Large intestine (tissue), 12 donors: ENCODE measurements at places on chromosomes 16 and 17. TPM values are rescaled to one million over a fixed set of nuclear protein-coding genes. Genes with fewer than 3 reads are reported as not detected.

Gene HBA2
- 1,574 TPM for polyA plus RNA-seq

DNA sequence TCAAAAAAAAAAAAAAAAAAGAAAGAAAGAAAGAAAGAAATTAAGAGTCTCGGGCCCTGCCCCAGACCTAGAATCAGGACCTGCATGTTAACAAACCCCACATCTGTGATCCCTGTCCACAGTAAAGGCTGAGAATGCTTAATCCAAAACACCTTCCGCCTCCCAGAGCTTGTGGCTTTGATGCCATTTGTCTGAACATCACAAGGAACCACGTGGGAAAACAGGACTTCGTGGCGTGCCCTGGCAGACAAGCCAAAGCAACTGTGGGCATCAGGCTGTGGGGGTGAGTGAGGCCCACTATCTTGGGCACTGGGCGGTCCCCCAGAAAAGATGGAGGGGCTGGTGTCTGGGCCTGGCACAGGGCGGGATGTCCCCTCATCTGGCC, 173.4 kb upstream of the CIBAR2 start:
- no peak for DNase-seq

DNA sequence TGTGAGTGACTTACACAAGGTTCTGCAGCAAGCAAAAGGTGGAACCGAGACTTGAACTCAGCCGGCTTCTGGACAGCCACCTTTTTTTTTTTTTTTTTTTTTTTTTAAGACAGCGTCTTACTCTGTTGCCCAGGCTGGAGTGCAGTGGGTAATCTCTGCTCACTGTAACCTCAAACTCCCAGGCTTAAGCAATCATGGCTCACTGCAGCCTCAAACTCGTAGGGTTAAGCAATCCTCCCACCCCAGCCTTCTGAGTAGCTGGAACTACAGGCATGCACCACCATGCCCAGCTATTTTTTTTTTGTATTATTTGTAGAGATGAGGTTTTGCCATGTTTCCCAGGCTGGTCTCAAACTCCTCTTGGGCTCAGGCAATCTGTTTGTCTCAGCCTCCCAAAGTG, 55.2 kb upstream of the GOT2 start:
- DNase-seq: no peak

Gene SOX15
- polyA plus RNA-seq: 2.0 TPM

DNA sequence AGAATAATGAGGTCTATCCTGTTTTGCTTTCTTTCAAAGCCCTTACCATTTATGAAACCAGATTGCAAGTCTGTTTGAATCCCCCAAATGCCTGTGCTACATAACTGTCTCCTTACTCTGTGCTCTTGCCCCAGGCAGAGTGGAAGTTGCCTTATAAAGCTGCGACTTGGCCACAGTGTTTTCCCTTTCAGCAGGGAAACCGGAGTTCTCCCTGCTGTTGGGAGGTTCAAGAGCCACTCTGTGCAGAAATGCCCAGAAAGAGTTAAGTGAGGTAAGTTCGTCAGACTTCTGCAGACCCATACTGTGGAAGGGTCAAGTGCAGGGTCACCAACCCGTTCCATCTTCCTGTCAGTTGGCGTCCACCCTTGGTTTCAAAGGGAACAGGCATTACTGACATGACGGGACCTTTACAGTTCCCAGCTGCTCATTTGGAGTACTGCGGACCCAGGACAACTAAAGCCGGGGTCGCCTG, 508.9 kb downstream of the WWOX start:
- no peak for DNase-seq

Gene TIMM22
- 10.0 TPM for polyA plus RNA-seq
